ENCODE measurements at places on chromosomes 5 and 9. TPM values are rescaled to one million over a fixed set of nuclear protein-coding genes. Genes with fewer than 3 reads are reported as not detected.
A peak's percentile ranks its signal among the peaks of the same experiment; 100 is the strongest.

The GDF9 gene
- total RNA-seq, result 0.31 TPM

The NR5A1 gene
- 0.28 TPM for total RNA-seq

GRCh38 chr5:20601678-20602100, 613.7 kb upstream of the CDH18 start:
- H3K36me3 ChIP-seq, result no peaks in the 10 kb centered on the region
- H3K27me3 ChIP-seq, result no peaks in the 10 kb centered on the region
- DNase-seq, result no peak
- no peak overlapping the region for H3K27ac ChIP-seq
- H3K4me3 ChIP-seq, result no peak overlapping the region
- no peaks in the 10 kb centered on the region for H3K4me1 ChIP-seq

The FRMD3 gene
- total RNA-seq, result 2.6 TPM

The SPATA31D4 gene
- total RNA-seq, result not detected

DNA sequence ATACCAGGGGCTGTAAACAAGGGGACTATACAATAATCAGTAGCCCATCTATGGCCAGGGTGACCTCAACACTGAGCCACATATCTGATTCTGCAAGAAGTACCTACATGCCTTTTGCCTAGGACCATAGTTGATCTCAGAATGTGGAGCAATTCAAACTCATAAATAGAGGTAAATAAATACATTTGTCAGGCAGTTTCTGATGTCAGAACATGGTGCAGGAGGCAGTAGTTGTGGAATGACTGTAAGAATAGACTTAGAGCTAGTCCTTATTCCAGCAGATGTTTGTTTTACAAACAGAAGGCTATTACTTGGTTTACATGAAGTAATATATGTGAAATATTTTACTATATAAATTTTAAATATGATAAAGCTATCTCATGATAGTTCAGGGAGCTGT, 330.7 kb upstream of the DAB2 start:
- DNase-seq, result no peak
- H3K36me3 ChIP-seq, result no peaks in the 10 kb centered on the region
- H3K27ac ChIP-seq, result no peak overlapping the region
- no peak overlapping the region for H3K4me3 ChIP-seq
- no peaks in the 10 kb centered on the region for H3K4me1 ChIP-seq

DNA sequence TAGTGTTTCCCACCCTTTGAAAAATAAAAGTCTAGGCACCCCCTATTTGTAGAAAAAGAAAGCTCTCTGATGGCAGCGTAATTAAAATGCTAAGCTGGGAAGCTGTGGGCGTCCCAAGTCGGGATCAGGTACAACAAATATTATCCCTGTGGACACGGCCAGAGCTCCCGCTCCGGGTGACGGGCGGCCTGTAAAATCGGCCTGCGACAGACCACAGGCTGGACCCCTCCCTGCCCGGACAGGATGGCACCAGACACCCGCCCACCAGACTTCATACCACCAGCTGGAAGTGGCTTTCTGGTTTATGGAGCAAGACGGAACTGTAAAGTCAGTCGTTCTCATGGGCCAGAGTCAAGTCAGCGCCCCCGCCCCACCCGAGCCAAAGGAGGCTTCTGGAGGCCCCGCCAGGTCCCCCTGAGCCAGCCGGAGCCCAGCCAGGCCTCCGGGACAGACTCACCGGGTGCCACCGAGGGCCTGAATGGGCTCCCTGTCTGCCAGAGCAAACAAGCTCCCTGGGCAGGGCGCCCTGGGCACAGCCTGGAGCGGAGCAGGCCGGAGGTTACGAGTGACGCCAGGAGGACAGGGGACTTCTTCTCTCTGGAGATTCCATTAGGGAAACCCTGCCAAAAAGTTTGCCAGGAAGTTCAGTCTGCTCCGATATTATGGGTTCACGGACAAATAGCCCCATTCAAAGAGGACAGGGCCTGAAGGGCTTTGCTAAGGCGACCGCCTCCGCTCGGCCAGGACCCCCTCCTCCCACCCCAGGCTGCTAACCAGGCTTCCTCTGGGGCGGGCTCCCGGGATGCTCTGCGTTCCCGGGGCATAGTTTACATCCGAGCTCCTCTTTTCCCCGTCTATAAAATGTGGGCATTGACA, 173.7 kb downstream of the ERCC6L2 start:
- peak; percentile 77 for DNase-seq

DNA sequence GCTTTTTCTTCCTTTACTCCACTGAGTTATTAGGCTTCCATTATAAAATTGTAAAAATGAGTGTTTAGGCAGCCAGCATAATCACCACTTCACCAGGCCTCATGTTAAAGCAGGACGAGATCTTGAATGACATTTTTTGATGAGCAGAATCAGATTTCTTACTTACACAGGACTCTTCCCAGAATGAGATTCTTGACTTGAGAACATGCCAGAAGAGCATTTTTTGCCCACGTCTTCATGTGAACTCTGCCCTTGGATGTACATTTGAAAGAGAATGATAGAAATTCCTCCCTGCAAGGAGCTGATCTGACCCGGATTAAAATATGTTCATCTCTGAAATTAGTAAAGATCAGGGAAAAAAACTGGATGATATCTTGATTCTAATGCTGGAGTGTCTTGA, 212.1 kb upstream of the ADRA1B start:
- H3K36me3 ChIP-seq, result no peaks in the 10 kb centered on the region
- no peak overlapping the region for H3K27ac ChIP-seq
- no peaks in the 10 kb centered on the region for H3K27me3 ChIP-seq
- no peaks in the 10 kb centered on the region for H3K4me1 ChIP-seq
- DNase-seq, result no peak

DNA sequence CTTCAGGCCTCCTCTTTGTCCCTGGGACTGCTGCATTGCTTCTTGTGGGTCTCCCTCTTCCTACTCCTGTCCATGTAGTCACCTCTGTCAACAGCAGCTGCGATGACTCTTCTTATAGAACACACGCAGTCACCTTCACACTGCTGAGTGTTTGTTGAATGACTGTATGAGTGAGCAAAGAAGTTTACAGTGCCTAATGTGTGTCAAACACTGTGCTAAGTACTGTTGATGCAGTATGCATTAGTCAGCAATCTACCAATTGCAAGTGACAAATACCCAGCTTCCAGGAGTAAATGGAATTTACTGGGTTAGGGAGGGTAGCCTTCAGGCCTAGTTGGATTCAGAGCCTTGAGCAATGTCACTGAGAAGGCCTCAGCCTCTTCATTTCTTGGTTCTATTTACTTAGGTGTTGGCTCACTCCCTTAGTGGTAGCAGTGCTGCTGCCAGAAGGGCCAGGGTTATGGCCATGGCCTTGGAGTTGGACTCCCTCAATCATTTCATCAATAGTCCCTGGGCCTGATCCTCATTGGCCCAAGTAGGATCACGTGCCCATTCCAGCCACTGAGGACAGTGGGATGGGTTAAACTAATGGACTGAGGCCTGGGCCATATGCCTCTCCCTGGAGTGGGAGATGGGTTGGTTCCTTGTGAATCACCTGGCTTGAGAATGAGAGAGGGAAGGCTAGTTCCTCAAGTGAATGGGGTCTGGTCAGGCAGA, 93.5 kb downstream of the RGS3 start:
- no peak overlapping the region for H3K4me3 ChIP-seq
- no peak overlapping the region for H3K27ac ChIP-seq
- no peak for DNase-seq
- peaks cover 28% of the 10 kb centered on the region for H3K4me1 ChIP-seq

The DIPK1B gene
- 5.9 TPM for total RNA-seq

The PCDHA11 gene
- total RNA-seq, result 1.6 TPM

GRCh38 chr5:150286820-150287219, 2.8 kb downstream of the CAMK2A start:
- no peak overlapping the region for H3K27ac ChIP-seq
- no peak for DNase-seq
- no peaks in the 10 kb centered on the region for H3K4me1 ChIP-seq
- H3K4me3 ChIP-seq, result no peak overlapping the region
- no peaks in the 10 kb centered on the region for H3K36me3 ChIP-seq

DNA sequence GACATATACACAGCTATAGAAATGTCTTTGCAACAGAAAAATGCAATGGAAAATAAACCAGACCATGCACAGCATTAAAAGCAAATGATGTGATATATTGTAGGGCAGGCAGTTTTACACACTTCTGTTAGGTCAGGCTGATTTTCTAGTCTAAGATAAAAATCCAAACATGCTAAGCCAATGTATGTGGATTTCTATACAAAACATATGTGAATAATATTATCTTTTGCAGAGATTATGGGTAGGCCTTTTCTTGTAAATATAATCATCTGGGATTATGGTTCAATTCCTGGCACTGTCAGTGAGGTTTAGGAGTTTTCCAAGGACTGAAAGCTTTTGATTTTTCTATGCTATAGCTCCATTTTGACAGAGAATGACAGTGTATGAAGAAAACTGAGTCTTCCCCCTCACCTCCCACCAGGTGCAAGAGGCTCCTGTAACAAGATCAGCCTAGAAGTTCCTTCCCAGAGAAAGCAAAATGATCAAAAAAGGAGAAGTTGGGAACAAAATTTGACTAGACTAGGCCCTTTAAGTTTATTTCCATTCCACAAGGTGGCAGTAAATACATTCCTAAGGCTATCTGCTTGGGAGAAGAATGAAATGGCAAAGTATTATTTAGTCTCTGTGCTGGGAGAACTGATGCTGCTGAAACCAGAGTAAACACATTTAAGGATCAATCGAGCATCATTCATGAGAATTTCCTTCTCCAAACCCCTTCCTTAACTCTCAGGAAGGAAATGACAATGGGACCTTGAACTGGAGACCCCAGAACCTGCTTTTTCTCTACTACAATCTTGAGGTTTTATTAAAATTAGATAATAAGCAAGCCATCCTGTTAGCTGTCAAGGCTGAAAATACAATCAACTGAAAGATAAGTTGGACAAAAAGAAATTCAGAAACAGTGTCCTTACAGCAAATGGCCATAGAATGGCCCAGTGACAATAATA, 133.0 kb upstream of the TUT7 start:
- no peaks in the 10 kb centered on the region for H3K4me1 ChIP-seq
- H3K27ac ChIP-seq, result no peak overlapping the region
- DNase-seq, result no peak
- H3K4me3 ChIP-seq, result no peak overlapping the region

The SOX30 gene
- total RNA-seq, result not detected

- H3K4me3 ChIP-seq, result no peak overlapping the region
- no peaks in the 10 kb centered on the region for H3K4me1 ChIP-seq
- no peaks in the 10 kb centered on the region for H3K27me3 ChIP-seq
- no peaks in the 10 kb centered on the region for H3K36me3 ChIP-seq
These were observed 342.4 kb upstream of the GRIA1 start for GRCh38 chr5:153147891-153148623.

Data from pancreas (tissue), 10 donors.